ENCODE measurements at places on chromosomes 3 and 15.

DNA sequence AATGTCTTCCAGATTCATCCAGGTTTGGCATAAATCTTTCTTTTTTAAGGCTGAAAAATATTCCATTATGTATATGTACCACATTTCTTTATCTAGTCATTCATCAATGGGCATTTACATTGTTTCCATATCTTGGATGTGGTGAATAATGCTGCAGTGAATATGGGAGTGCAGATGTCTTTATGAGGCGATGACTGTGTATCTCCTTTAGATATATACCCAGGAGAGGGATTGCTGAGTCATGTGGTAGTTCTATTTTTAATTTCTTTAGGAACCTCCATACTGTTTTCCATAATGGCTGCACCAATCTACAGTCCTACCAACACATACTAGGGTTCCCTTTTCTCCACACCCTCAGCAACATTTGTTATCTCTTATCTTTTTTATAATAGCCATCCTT lies 96.3 kb downstream of the LRRC28 start:
- DNase-seq: no peak

DNA sequence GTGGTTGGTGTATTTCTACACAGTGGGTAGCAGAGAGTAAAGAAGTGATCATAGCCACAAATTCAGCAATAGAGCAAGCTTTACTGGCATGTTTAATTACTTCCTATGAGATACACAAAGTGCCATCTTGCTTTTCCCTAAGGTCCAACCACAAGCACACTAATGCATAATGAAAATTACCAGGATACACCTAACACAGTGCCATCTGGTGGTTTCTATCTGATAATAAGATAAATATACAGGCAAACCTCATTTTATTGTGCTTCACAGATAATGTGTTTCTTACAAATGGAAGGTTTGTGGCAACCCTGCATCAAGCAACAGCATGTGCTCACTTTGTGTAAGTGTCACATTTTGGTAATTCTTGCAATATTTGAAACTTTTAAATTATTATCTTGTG lies 223.0 kb downstream of the NSUN3 start:
- DNase-seq: no peak

- DNase-seq: no peak
Observed at GRCh38 chr15:50471072-50471471, 46.9 kb downstream of the USP8 start.

- peak; percentile 60 for DNase-seq
Observed at GRCh38 chr3:72727172-72727571, 121.1 kb downstream of the SHQ1 start.

DNA sequence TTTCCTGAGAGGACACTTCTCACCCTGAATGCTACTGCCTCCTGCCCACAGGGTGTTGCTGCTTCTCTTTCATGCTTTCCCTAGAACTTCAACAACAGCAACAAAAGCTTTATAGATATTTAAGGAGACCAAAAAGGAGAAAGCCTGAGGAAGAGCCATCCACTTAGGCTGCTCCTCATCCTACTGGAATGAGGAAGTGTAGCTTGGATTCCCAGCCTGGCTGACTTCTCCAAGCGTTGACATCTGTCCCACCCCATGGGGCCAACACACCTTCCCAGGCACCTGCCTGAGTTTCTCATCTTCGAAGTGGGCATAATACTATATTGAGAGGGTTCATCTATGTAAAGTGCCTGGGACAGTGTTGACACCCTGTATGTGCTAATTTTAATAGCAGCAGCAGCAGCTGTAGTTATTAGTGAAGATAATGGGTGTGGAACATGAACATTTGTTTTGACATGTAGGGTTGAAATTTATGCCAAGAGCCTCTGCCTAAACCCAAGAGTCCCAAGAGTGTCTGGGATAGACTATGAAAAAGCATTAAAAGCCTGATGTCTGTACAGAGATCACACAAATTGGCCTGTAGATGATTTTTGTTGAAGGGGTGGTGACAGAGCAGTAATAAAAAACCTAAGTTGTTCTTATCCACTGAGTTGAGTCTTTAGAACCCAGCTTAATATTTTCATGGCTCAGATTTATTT lies 96.5 kb upstream of the PIAS1 start:
- no peak for DNase-seq

DNA sequence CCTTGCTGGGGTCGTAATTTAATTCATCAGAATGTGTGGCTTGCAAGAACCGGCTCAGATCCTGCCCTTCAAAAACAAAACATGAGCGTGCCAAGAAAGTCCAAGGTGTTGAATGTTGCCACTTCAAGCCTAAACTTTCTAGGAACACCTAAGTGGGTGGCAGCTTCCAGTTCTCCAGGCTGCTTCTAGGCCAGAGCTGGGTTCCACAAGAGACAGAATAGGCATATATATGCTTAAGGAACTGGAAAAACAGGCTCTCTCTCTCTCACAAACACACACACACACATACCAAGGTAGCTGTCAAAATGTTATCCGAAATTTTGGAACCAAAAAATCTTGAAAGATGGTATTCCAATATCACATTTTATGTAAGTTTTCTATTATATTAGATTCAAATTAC lies 890 bp upstream of the ADIPOQ start:
- DNase-seq: no peak

GRCh38 chr3:105527949-105528348 lies 161.2 kb downstream of the ALCAM start:
- no peak for DNase-seq

- no peak for DNase-seq
Observed at GRCh38 chr3:182105875-182106274, 394.1 kb downstream of the SOX2 start.

DNA sequence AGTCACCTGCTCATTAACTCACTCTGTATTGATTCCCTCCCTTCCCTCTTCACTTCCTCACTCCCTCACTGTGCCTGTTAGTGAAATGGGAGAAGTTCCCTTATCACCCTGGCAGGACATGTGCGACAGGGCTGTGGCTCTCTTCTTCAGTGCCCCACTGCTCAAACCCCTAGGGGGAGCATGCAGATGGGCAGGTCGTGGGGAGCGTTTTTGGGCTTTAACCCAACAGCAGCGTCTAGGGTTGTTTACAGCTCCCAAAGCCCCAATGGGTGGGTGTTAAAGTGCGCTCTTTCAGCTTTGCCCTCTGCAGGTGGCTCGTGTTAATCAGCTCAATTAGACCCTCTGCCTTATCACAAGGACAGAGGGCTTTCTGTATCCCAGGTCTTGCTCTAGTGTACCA lies 447.8 kb upstream of the PROK2 start:
- DNase-seq: no peak

DNA sequence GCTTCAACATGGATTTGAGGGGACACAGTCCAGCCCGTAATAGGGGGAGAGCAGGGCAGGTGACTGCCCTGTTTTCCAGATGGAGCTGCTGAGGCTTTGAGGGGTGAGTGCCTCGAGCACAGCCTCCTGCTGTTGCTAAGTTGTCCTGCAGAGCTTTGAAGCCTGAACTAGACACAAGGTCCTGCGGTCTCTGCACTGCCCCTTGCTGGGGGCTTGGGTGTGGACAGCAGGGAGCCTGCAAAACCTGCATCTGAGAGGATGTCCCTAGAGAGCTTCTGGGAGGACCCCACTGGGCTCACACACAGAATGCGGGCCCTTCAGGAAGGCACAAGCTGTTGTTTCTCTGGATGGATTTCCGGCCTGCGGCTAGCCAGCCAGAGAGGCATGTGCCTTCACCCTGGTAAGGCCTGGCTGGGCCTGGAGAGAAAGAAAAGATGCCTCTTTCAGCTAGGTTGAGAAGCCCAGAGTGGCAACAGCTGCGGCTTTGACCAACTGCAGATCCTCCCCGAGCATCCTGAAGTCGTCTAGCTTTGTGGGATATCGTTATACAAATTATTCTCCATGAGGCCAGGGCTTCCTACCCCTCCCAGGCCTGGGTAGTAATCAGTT lies 226.2 kb downstream of the SLCO3A1 start:
- no peak for DNase-seq

DNA sequence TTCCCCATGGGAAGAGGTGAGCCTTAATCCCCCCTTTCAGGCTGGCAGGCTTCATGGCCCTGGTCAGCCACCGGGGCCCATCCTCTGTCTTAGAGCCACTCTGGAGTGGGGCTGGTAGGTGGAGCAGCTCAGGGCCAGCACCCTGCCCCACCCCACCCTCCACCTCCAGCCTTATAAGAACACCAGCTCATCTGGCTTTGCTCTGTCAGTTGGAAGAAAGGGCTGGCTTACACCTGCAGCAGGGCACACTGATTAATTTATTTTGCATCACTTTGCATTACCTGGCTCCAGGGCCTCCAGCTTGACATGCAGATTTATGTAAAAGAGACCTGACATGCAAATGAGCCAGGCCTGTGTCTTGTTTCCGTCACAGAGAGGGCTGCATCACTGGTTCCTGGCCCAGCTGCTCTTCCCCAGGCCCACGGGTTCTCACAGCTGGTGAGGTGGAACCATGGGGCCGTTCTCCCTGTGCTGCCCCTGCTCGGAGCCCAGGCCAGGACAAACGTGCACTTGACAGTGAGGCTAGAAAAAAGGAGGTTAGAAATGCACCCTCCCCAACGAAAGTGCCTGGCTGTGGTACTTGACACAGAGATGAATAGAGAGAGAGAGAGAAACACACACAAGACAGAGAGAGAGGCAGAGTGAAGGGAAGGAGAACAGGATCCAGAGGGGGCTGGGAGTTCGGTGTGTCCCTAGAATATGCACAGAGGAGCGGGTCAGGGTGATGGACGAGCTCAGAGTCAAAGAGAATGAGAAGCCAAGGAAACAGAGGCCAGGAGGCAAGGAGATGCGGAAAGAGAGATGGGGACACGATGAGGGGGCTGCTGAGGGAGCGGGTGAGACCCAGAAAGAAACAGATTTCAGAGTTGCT lies 44.5 kb upstream of the MAGEF1 start:
- no peak for DNase-seq

DNA sequence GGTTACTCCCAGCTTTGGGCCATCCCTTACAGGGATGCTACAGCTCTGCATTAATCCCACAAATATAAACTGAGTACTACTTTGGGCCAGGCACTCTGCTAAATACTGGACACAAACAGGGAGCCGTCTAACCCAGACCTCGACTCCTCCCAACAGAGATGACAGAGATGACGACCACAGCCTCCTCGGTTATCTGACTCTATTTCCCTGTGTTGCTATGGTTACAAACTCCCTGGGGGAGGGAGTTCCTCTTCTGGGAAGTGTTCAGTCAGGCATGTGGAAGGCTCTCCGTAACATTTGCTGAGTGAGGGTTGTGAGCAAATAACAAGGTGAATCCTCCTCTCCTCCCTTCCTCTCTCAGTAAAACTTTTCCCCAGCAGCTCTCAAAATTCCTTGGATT lies 6.7 kb upstream of the CMTM7 start:
- DNase-seq: peak; percentile 51

DNA sequence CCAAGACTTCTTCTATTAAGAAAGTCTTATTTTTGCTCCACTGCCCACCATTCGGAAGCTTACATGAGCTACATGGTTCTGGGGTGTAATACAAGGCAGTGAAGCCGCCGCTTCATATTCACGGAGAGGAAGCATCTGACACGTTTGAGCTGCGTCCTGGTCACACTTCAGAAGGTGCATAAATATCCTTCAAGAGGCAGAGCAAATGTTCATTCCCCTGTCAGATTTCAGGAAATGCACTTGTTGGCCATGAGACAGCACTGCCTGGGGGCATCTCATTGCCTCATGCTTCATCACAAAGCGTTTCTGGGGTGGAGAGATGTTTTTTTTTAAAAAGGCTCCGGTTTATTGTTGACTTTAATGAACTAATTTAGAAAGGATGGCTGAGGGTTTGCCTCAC lies 119.9 kb downstream of the CADPS start:
- no peak for DNase-seq

DNA sequence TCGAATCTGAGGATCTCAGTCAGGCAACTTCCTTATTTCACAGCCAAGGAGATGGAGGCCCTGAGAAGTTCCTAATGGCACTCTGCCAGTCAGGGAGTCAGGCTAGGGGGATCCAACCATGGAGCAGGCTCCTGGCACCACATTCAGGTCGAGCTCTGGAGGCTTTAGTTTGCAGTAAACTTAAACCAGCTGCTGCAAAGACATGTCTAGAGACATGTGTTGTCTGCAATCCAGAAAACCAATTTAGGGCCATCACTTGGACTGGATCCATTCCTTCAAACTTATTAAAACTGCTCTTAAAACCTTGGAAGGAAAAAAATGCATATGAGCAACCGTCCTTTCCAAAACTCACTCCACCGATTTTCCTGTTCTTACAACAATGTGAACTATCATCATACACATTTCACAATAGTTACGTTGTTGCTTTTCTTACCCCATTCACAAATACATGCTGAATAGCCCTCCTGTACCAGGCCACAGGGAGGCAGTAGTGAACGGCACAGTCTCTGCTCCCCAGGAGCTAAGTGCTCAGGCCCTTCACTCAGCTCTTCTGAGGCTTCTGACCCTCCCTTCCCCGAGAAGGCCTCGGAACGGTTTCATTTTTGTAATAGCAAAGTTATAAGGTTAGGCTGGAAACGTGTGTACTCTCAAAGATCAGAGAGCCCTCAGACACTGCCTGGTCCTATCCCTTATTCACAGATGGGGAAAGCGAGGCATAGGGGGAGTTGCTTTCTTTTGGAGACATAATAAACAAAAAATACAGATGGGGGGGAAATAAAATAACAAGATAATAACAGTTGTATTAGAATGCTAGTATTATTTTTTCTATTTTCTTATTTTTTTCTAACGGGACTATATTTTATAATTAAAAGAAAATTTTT lies 20.1 kb downstream of the RFT1 start:
- DNase-seq: peak; percentile 74

Measured in muscle of arm (tissue), 14 donors.